ENCODE measurements at places on chromosomes 6 and 20.

DNA sequence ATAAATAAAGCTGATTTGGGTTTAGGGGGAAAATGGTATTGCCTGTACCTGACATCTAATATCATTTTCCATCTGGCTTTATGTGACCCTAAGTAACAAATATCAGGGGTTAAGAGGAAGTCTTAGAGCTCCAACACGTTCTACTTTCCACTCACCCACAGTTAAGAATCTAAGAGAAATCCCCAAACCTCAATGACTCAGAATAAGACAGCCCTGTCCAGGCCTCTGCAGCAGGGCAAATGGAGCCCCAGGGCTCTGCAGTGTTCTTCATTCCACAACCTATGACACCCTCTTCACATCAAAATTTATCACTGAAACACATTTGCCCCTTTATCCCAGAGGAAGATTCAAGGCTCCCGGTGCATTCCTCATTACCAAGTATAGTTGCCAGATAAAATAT lies 20.3 kb upstream of the TENT5A start:
- DNase-seq, result no peak

- no peak for DNase-seq
Observed at GRCh38 chr6:22147921-22148776, 148.7 kb downstream of the PRL start.

- no peak for DNase-seq
Observed at GRCh38 chr6:21971541-21971940, 325.3 kb downstream of the PRL start.

DNA sequence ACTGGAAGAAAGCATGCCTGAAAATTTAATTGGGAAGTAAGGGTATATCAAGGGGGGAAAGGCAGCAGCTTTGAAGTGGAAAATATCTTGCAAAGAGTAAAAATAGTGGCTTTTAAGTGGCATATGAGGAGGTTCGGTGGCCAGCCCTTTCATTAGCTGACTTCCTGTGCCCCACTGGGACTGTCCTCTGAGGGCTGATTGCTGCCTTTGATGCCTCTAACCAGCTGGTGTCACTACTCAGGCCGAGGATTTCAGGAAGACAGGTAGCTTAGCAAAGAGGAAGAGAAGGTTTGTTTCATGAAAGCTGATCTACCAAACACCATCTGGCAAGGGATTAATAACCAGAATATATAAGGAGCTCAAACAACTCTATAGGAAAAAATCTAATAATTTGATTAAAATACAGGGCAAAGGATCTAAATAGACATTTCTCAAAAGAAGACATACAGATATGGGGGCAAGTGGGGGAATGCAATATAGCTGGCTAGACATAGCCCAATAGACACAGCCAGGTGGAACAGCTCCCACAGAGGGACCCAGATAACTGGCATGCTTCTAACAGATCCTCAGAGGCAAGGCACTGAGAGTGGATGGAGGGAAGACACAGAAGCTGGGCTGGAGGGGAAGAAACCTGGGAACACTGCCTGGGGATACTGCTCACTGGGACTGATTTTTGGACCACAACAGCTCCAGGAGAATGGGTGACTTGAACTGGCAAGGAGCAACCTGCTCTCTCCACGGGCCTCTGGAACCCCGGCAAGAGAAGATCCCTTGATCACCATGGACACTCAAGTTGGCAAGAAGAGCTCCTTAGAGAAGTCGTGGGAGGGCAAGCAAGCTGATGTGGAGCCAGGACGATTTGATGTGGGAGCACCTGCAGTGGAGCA lies 33.2 kb downstream of the CCN2 start:
- DNase-seq, result no peak

DNA sequence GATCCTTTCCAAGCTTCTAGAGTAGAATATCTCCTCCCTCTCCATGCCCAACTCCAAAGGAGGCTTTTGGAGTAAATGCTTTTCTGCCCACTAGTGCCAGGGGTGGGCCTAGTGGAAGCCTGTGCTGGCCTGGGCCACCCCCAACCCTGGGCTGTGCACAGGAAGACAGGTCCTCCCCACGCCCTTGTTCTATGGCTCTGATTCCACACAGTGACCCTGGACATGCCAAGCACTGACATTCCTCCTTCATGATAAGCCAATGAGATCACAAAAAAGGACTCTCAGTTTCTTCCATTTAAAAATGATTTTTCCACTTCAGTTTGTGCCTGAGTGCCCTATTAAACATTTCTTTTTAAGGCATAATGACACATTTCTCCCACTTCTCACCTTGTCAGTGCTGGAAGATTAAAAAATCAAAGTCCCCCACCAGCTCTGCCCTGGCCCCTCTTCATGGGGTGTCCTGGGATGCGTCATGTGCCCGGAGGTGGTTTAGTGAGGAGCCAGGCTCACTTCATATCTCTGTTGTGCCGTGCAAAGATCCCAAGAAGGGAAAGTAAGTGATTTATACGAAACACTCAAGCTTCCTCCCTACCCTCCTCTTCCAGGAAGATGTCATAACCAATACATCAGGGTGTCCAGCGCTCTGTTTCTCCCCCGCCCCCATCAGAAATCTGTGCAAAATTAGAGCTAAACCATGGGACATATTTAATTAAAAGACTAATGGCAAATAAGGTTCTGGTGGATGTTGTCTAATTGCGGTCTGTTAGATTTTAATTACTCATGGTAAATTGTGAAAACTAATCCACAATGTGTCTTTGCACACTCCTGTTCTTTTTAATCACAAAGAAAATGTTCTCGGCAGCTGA lies 255.0 kb downstream of the NRN1 start:
- no peak for DNase-seq

DNA sequence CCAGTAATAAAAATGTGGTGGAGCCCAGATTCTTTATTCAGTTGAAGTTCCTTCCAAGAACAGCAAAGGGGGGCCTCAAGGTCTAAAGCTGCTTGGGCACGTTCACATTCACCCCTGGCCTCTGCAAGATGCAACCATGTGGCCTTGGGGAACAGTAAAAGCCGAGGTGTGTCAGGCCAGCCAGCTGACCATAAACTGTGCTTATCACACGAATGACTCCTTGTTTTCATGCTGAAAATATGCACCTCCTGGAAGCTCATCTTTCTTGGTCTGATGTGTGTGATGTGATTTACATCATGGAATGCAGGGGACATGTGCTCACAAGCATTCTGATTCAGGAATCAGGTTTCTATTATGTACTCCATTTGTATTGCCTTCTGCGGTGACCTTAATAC lies 211.6 kb upstream of the MARCKS start:
- no peak for DNase-seq

GRCh38 chr6:78768271-78768670 lies 99.1 kb upstream of the IRAK1BP1 start:
- no peak for DNase-seq

- no peak for DNase-seq
Observed at GRCh38 chr6:149318581-149319286, 1.2 kb downstream of the TAB2 start.

DNA sequence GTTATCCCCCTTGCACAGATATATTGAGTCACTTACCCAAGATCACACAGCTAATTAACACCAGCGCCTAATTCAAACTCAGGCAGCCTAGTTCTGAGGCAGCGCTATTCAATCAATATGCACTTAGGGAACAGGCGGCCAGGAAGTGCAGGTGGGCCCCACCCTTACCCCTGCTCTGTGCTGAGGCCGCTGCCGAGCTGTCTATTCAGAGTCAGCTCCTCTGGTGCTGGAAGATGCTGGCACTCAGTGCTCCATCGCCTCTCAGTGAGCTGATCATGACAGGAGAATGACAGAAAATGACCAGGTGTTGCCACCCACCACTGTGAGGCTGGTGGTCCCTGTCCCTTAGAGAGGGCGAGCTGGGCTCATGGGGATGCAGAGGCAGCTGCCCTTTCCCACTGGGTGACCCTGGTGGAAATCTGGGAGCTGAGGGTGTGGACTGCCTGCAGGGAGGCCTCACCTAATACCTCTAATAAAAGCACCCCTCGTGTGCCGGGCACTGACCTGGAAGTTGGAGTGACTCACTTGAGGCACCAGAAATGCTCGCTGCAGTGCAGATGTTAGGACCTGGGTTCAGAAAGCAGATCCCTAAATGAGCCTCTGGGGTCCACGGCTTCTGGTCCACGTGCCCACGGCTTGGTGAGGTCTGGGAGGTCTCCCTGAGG lies 42.5 kb upstream of the CD93 start:
- DNase-seq, result no peak

- DNase-seq, result no peak
Observed at GRCh38 chr20:63774306-63774705, 34.7 kb downstream of the SLC2A4RG start.

DNA sequence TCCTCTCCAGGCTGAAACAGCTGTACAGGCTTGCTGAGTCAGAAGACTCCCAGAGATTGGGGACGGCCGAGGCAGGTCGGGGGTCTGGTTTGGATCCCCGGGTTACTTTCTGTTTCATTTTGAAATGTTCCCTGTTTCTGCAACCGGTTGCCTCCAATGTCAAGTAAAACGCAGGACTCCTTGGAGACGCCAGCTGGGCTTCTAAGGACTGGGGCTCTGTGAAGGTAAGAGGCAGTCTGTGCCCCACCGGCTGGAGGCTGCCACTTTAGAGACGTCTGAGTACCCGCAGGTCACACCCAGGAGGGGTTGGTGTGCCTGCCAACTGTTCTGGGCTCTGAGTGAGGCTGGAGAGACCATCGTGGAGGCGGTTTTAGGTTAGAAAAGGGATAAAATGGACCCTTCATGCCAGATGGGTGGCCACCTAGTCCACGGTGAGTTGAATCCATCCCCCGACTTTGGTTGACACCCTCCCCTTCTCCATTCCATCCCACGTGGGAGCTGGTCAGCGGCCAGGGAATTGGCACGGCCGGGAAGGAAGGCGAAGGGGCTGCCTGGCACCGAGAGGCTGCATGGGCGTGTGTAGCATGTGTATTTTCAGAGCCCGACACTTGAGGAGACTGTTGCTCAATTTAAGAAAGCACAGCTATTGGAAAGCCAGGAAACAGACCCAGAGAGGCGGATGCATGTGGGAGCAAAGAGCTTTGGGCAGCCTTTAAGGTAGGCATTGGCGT lies 240.9 kb downstream of the PHACTR1 start:
- DNase-seq, result peak; percentile 16

- DNase-seq, result no peak
Observed at GRCh38 chr6:10550764-10551163, 29.6 kb downstream of the GCNT2 start.

DNA sequence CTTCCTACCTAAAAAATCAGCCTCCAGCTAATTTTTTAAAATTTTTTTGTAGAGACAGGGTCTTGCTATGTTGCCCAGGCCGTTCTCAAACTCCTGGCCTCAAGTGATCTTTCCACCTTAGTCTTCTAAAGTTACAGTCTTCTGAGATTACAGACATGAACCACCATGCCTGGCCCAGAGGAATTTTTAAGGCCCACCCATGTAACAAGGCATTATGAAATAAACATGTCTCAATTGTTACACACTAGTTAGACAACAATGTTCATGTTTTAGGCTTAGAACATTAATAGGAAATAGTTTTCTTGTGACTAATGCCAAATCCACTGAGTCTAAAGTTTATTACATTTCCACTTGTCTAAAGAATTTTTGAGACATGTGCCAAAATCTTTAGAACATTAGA lies 221.2 kb downstream of the LAMA2 start:
- DNase-seq, result no peak

- no peak for DNase-seq
Observed at GRCh38 chr20:25203871-25204320, 8.4 kb downstream of the ENTPD6 start.

GRCh38 chr6:128206610-128207426 lies 306.0 kb upstream of the THEMIS start:
- DNase-seq, result no peak

Measured in SW 1271 (cell line).